ENCODE measurements at places on chromosomes 11 and 22. TPM values are rescaled to one million over a fixed set of nuclear protein-coding genes. Genes with fewer than 3 reads are reported as not detected.

GRCh38 chr11:28250192-28250591 is 142.0 kb downstream of the METTL15 start:
- no peak for DNase-seq

DNA sequence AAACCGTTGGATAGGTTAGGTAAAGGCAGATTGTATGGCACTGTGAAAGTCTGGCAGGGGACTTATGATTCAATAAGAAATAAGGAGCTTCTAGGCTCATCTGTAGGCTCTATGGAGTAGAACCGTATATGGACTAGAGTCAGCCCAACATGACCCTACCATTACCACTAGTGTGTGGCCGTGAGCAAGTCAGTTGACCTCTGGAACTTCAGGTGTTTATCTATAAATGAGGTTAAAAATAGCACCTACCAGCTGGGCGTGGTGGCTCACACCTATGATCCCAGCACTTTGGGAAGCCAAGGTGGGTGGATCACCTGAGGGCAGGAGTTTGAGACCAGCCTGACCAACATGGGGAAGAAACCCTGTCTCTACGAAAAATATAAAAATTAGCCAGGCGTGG is 4.4 kb downstream of the HINFP start:
- no peak for DNase-seq

- no peak for DNase-seq
These were observed 178.2 kb upstream of the ZC3H12C start for GRCh38 chr11:109914809-109915653.

DNA sequence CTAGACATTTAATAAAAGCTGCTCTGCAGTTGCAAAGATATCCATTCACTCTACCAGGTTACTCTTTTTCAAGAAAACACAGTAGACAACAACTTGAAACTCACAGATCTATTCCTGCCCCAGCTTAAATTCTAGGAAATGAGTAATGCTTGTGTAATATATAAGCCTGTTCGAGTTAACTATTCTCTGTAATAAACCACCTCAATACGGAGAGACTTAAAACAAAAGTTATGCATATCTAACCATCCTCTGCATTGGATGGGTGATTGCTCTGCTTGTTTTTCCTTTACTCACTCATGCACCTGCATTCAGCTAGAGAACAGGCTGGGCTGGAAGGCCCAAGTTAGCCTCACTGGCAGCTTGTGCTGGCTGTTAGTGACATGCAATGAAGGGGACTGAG is 13.3 kb downstream of the LRRC4C start:
- no peak for DNase-seq

GRCh38 chr11:64395545-64396078 is 36.6 kb downstream of the RPS6KA4 start:
- DNase-seq: no peak

DNA sequence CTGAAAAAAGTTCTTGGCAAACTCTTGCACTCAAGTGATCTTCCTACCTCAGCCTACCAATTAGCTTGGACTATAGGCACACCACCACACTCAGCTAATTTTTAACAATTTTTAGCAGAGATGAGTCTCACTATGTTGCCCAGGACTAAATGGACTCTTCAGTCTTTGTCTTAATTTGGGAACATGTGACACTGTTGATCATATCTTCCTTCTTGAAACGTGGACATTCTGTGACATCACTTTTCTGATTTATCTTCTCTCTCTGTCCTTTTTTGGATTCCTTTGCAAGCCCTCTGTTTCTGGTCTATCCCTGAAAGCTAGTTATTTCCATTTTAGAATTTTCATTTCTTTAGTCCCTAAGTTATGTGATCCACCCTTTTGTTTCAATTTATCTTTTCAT is 42.0 kb downstream of the RSF1 start:
- DNase-seq: no peak

GRCh38 chr11:33723238-33723881 is 12.9 kb downstream of the CD59 start:
- DNase-seq: no peak

DNA sequence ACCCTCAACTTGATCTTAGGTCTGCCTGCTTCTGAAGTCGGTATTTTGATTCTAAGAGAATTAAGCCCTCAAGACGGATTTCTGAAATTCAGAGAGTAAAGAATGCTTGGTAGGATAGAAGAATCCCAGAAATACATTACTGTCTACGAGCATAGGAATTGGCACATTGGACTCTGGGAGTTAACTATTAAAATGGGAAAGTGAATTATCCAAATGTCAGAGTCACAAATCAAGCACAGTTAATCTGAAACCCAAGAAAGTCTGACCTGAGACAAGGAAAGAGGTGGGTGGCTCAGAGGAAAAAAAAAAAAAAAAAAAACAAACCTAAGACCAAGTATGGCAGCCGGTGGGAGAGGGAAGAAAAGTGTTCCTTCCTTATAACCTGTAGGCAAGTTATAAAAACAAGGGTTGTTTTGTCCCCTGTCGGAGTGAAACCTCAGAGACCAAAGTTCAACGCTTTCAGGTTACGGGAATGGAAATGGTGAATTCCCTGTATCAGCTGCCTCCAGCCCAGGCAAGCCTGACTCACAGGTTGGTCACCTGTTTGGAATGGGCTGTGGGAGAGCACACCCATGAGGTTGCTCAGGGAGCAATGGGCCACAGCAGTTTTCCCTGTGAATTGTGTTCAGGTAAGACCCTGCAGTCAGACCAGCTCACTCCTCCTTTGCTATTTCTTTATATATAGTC is 139.0 kb downstream of the ETS1 start:
- no peak for DNase-seq

- DNase-seq: no peak
These were observed 5.6 kb upstream of the EEF1G start for GRCh38 chr11:62579252-62579651.

DNA sequence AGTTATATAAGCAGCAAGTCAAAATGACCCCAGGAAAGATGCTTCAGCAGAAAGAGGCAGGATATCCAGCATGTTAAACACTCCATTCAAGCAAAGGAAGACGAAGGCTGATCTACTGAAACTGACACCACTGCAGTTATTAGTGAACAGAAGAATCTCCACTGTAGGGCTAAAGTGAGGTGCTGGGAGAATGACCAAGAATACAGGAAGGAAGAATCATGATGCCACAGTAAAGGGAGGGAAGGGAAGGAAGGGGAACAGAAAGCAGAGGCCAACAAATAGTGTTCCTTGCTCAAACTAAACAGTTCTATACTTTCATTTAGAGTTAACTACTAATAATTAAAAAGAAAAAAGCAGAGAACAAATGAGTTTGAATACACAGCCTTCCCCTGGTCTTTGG is 92.5 kb downstream of the SIK3 start:
- DNase-seq: no peak

GRCh38 chr11:120399307-120399706 is 63.1 kb downstream of the ARHGEF12 start:
- DNase-seq: no peak

Gene PTGDR2
- total RNA-seq: 0.21 TPM

Gene C11orf86
- not detected for total RNA-seq

Gene GGT5
- 4.1 TPM for total RNA-seq

Gene NLRP14
- total RNA-seq: not detected

Gene NOX4
- total RNA-seq: 12.3 TPM

All from uterus (tissue), 4 donors.